ENCODE measurements at places on chromosomes 12 and 14.

DNA sequence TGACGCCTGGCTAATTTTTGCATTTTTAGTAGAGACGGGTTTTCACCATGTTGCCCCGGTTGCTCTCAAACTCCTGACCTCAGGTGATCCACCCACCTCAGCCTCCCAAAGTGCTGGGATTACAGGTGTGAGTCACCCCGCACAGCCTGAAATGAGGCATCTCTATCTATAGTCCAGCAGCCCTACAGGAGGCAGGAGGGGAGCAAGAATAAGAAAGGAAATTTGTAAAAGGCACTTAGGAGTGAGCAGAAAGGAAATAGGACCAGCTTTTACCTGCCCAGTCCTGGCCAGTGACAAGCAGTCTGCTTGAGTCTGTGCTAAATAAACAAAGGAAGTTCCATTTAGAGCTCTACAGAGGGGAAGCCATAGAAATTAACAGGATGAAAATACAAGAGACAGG lies 15.0 kb upstream of the PSMA6 start:
- DNase-seq: no peak

DNA sequence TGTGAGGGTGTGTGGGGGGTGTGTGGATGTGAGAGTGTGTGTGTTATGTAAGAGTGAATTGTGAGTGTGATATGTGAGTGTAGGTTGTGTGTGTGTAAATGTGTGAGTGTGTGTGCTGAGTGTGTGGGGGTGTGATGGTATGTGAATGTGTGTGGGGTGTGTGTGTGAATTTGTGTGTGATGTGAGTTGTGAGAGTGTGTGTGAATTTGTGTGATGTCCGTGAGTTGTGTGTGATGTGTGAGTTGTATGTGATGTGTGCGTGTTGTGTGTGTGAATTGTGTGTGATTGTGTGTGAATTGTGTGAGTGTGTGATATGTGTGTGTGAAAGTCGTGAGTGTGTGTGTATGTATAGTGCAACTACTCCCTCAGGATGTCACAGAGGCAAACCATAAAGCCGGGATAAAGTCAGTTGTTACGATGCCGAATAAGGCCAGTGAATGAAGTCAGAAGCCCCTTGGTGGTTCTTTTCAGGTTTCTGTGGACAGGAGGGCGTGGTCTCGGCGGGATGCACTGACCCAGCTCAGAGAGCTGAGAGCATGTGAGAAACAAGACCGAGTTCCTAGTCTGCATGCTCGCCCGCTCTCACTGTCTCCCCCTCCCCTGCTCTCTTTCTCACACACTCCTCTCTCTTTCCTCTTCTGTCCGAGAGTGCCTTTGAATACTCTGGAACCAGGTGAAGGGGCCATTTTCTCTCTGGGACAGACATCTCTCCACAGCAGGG lies 71.8 kb upstream of the MAX start:
- no peak for DNase-seq

GRCh38 chr12:76259106-76259505 lies 89.1 kb downstream of the BBS10 start:
- no peak for DNase-seq

DNA sequence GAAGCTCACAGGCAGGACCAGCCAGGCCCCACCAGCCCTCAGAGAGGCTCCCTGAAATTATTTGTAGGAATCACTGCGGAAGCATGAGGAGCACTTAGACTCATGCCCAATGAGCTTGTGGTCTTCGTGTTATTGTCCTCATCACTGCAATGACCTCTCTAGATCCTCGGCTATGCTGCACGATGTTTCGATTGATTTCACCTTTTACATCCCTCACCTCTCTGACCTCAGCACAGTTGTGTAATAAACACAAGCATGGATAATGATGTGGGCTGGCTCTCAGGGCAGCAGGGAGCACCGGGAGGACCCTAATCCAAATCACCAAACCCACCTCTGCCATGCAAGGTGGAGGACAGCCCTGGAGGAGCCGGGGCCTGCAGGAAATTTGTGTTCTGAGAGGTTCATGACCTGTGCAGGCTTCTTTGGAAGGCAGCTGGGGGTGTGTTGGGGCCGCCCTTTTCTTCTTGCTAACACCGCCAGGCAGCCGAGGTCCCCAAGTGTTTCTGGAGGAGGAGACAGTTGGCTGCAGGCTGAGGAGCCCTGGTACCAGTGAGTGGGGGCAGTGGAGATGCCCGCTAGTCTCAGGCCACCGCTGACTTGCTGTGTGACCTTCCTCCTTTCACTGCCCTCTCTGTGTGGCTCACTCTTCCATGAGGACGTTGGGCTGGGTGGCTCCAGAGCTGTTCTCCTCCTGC lies 29.5 kb upstream of the EML1 start:
- no peak for DNase-seq

- no peak for DNase-seq
Measured at GRCh38 chr12:108449478-108449877, 65.6 kb upstream of the FICD start.

- no peak for DNase-seq
Measured at GRCh38 chr12:131941987-131942341, 7.8 kb upstream of the EP400 start.

- DNase-seq: peak; percentile 20
Measured at GRCh38 chr12:11621797-11622423, 27.6 kb upstream of the ETV6 start.

DNA sequence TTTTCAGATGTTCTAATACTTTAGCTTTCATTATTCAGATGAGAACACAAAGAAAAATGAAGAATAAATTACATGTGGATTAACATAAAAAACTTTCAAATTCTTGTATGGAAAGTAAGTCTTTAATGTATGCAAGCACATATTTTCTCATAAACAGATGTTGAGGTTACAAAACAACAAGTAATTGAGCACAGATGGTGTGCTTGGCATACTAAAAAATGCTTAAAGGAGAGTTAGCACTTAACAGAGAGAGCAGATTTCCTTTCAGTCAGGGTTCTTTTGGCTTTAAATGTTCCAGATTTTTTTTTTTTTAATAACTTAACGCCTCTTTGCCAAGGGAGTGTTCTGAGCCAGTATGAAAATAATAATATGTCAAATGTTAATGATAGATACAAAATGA lies 96.0 kb downstream of the RASSF9 start:
- DNase-seq: no peak

- no peak for DNase-seq
Measured at GRCh38 chr12:29164477-29165393, 15.7 kb downstream of the FAR2 start.

GRCh38 chr12:78568321-78569020 lies 296.1 kb upstream of the SYT1 start:
- no peak for DNase-seq

GRCh38 chr14:77903221-77903620 lies 103.3 kb downstream of the ADCK1 start:
- DNase-seq: no peak

DNA sequence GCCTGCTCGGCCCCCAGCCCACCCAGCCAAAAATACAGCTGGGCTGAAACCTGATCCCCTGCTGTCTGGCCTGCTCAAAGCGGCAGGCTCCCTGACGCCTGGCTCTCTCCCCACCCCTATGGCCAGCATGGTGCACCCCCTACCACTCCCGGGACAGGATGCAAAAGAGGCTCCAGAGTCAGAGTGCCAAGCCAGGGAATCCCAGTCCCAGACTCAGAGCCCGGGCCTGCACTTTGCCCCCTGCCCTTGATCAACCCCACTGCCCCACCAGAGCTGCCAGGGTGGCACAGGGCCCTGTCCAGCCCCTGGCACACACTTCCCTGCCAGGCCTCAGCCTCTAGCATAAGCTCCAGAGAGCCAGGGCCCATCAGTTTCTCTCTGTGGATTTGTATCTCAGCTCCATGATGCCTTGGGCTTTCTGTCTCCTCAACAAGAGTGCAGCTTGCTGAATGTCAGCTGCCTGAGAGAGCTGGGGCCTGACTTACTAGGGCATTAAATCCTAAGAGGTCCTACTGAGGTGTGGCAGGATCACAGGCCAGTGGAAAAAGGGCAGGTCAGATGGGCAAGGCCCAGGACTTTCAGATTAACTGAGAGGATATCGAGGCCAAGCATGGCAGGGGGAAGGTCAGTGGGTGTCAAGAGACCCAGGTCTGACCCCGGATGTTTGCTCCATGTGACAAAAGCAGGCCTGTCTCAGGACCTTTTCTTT lies 13.9 kb downstream of the ACVRL1 start:
- DNase-seq: no peak

- no peak for DNase-seq
Measured at GRCh38 chr14:67319142-67319541, 40.5 kb downstream of the ATP6V1D start.

- DNase-seq: no peak
Measured at GRCh38 chr12:111573476-111573875, 25.6 kb downstream of the ATXN2 start.

DNA sequence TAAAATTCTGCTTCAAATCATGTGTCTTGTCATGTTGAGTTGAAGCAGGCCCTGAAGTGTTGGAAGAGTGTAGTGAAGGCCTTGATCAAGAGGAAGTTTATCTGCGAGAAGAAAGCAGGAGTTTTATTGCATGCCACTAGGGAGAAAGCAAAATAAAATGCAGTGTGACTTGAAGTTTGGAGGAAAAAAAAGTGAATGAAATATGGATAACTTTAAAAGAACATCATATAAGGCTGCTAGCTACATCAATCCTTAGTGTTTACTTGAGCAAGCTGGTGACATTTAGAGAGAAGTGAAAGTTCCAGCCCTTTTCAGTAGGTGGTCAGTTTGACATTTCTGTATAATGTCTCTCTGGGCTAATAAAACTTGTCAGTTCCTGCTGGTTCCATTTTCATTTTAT lies 841.1 kb downstream of the TMTC2 start:
- no peak for DNase-seq

- DNase-seq: peak; percentile 0
Measured at GRCh38 chr12:109753054-109753401, 39.4 kb downstream of the FAM222A start.

- DNase-seq: no peak
Measured at GRCh38 chr12:131021154-131021541, 67.4 kb downstream of the ADGRD1 start.

DNA sequence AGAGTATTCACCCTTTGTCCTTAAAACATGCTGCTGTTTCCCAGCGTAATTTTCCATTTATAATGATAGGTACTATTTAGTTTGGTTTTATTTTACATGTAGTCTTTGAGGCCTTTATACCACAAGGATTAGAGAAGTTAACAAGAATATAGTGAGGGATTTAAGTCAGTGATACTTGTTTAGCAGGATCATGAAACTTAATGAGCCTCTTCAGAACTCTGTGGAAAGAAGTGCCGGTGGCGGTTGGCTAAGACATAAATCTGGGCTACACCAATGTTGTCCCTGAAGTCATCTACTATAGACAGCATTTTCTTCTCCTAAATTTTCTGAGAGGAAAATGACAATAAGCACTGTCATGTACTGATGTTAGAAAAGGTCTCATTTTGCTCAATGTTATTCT lies 1226.0 kb upstream of the SEL1L start:
- DNase-seq: no peak

GRCh38 chr12:73330584-73331351 lies 1058.6 kb downstream of the TRHDE start:
- no peak for DNase-seq

DNA sequence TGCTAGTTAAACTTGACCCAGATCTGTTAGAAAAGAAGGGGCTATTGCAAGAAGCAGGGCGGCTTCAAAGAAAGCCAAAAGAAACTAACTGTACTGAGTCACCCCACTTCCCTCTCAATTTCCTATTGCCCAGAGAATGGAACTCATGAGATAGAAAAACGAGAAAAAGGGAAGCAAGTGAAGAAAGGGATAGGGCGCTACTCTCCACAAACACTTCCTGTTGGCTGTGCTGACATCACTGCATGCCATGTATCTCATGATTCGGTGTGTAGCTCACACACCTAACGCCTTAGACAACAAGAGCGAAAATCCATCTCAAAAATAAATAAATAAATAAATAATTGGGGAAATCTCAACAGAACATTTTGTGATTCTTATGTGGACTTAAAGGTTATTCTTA lies 13.0 kb upstream of the P2RX4 start:
- no peak for DNase-seq

- no peak for DNase-seq
Measured at GRCh38 chr12:64946132-64946829, 121.8 kb downstream of the TBC1D30 start.

DNA sequence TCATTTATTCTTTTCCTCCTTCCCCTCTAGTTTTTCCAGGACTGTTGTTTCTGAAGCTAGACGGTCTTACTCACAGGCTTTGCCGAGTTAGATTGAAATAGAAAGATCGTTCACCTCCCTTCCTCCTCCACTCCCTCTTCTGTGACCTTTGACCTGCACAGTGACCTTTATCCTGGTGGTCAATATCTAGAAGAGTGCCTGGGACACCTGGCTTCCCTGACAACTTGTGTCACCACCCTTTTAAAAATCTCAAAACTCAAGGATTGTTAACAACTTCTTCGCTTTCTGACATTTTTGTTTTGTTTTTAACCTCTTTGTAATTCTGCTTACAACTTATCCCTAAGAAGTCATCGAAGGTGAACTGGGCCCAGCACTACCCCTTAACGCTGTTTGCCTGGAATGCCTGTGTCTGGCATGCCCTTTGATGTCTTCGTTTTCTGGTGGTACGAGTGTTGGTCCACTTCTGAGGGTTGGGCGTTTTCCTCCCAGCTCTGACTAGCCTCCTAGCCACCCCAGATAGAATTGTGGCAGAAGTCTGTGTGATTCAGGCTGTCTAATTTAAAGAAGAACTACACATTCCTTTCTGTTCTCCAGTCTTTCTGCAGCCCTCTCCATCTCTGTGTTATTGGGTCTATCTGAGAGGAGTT lies 2.8 kb upstream of the KRT75 start:
- DNase-seq: no peak
